Left kidney (tissue), 8 donors: ENCODE measurements at places on chromosomes 16 and 17.

GRCh38 chr17:17587614-17588337, 3.7 kb downstream of the PEMT start:
- no peak for DNase-seq

- no peak for DNase-seq
Observed at GRCh38 chr17:69350911-69351310, 24.0 kb upstream of the ABCA5 start.

GRCh38 chr16:8278031-8278580, 312.2 kb downstream of the TMEM114 start:
- DNase-seq = no peak

DNA sequence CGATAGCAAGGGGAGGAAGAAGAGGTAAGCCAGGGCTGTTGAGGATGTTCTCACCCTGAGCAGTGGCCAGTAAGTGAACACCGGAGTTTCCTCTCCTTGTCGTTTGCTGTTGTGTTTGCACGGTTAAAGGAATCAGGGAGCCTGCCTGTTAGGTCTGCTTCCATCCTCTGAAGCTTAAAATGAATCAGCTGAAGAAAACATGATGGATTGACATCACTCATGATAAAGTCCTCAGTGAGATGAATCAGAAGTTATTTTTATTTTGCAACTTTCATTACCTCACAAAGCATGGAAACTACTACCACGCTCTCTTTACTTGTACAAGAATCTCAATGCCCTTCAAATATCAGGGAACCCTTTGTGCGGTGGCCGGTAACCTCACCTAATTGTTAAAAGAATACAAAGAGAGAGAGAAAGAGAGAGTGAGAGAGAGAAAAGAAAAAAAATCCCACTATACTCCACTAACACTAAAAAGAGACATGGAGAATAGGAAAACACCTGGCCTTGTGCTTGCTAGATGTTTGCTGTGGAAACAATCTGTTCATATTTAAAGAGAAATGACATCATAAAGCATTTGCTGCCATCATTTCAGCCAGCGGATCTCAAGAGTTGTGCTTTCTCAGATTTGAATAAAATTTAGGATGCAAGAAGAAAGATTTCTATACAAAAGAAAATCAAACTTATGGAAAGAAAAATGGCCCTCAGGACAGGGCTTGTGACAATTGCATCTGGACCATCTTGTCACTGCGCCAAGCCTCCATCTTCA, 441.6 kb upstream of the SALL1 start:
- no peak for DNase-seq

DNA sequence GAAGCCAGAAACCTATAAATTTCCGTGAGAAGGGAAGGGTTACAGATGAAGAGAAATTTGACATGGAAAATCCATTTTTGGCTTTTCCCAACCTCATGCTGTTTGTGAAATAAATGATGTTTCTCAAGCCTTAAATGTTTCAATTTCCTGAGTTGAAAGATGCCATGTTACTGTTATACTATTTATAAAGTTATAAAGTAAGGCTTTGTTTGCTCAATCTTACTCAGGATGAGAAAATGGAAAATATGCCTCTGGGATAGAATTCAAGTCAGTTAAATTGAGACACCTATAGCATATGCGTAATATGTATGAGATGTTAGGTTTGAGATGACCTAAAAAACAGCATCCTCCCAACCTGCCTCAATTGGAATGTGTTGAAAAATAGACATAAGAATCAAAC, 19.9 kb upstream of the FAM20A start:
- DNase-seq = no peak
